Stimulated activated CD4-positive, alpha-beta T cell treated with anti-CD3 and anti-CD28 coated beads, Interleukin-15, amount 100 ng/mL, for 1 hour (primary cell): ENCODE measurements at places on chromosomes 1 and 21.
A peak's percentile ranks its signal among the peaks of the same experiment; 100 is the strongest.

DNA sequence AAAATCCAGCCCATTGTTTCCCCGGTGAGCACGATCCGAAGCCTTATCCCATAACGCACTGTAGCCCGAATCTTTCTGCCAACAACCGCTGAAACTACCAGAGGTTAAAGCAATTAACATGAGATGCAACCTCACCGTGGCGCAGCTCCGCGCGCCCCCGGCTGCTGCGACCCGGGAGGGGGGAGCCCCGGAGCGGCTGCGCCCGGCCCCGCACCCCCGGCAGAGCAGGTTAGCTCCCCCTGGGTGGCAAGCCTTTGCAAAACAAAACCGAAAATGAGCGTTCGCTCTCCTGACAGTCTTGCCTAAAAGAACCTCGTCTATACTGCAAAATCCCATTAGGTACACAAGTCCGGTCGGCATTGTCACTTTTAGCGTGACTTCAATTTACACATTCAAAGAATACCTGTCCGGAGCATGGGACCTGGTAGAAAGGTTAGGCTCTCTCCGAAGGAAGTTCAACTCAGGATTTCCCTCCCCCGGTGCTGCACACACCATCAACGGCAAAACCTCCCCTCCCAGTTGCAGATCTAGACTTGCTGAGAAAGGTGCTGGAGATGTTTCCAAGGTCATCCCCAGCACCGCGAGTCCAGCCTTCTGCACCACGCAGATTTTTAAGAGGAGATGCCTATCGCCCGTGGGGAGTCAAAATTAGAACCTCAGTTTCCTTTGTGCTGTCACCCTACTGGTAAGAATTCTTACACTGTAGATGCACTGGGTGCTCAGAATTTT lies 107.5 kb downstream of the ZNF281 start:
- DNase-seq: peak; percentile 31

DNA sequence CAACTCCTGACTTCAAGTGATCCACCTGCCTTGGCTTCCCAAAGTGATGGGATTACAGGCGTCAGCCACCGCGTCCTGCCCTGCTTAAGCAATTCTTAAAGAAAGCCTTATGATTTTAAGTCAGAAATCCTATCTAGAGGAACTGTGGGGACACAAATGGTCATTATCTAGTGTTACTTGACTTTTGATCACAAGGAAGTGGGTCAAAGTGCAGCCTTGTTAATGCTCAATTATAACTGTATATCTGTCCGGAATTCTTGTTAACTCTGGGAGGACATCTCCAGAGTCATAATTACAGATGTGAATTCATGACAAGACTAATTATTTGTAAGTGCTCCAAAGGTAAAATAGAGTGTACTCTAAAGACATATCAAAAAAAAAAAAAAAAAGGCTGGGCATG lies 76.9 kb upstream of the PUM1 start:
- no peak for DNase-seq

DNA sequence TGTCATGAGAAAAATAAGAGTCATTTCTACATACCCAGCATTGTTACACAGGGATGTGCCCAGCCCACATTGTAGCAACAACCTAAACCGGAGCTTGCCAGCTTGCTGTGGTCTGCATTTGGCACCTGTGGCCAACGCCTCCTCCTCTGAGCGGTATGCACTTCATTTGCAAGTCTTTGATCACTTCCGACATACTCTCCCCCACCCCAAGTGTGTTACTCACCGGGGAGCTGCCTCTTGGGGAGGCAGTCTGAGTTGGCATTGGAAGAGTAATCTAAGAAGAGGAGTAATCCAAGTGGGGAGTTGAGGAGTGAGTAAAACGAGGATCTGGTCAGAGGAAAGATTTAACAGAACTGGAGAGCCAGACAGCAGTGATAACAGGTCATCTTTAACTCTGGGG lies 3.8 kb downstream of the BCL9 start:
- peak; percentile 60 for DNase-seq

GRCh38 chr1:7988576-7988975 lies 27.1 kb downstream of the PARK7 start:
- DNase-seq: no peak

GRCh38 chr21:22223385-22223784 lies 1225.2 kb downstream of the NCAM2 start:
- DNase-seq: no peak

- no peak for DNase-seq
These were observed 163.5 kb upstream of the LMO4 start for GRCh38 chr1:87165177-87165576.

GRCh38 chr1:173190101-173190936 lies 16.8 kb downstream of the TNFSF4 start:
- no peak for DNase-seq

- DNase-seq: no peak
These were observed 49.4 kb downstream of the TENT5C start for GRCh38 chr1:117655220-117655577.

DNA sequence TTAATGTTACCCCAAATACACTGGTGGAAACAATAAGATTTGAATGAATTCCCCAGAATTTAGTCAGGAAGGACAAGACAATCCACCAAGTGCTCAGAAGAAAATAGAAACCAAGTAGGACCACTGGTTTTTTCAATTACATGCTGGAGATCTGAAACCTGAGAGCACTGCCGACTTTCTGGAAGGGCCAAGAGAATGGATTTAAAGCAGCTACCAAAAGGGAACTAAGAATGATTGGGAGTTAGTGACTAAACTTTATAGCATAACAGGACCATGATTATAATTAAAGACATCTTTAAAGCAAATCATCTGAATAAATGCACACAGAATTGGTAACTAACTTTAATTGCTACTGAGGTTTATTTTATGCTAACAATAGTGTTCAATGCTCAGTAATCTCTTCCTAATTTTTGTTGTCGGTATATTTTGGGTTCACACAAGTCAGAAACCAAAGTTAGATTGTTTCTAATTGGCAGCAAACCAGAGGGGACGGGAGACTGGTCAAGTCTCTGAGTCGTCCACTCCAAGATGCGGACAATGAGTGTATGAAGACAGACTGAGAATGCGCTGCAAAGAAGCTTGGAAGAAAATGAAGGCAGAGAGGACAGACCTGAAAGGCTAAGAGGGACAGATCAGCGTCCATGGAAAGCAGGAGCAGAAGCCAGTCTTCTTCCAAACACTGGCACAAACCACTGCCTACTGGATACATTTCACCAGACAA lies 2.3 kb upstream of the RGS13 start:
- DNase-seq: no peak

- DNase-seq: no peak
These were observed 130.0 kb downstream of the SNX7 start for GRCh38 chr1:98791498-98791897.
